Posterior cingulate gyrus (tissue), 11 donors: ENCODE measurements at places on chromosomes 16 and 17.

DNA sequence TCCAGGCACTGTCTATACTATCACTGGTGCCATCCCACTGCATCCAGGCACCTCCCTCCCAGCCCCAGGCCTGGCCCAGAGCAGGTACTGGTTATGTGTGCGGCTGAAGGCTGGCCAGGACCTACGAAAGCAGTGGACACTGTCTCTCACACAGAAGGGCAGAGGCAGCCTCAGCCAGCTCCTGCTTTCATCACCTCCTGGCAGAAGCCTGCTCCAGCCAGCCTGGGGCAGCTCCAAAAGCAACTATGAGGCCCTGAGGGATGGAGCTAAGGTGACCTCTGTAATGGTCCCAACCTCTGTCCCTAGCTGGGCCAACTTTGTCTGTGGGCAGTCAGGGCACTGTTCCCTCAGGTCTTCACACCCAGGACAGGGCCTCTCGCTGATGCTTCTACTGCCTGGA is 18.8 kb downstream of the HSD11B2 start:
- no peak for DNase-seq

GRCh38 chr16:71350821-71351557 is 7.5 kb upstream of the CALB2 start:
- DNase-seq: no peak

DNA sequence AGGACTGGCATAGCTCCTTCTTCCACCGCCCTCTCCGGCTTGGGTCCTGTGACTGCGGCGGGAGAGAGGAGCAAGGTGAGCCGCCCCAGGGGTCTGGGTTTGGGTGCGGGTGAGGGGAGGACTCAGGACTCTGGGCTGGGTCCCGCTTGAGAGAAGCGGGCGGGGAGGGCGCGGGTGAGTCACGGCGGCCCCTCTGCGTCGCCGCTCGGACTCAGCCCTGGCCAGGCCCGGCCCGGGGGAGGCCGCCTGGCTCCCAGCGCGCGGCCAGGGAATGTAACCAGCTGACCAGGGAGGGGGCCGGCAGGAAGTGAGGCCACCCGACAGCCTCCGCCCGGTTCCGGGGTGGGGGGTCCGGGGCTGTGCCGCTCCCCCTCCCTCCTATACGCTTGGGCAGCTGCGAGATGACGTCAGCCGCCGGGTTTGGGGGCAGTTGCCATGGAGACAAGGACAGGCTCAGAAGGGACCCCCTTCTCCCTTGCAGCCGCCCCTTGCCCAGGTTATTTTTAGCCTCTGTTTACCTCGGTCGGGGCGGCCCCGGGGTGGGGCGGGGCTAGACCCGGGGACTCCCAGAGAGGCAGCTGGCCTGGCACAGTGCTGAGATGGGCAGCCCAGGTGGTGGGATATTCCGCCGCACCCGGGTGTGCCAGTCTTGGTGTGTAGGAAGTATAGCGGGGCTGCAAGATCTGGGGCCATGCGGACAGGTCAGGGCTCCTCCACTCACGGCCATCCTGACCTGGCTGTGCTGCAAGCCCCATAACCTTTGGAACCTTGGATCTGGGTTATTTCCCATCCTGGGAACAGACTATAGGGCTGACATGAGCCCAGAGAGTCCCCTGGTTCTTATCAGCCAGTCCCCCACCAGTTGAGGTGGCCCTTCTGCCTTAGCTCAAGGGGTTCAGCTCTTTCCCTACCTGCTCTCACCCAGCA is 1.6 kb downstream of the RIPOR1 start:
- DNase-seq: peak; percentile 46

GRCh38 chr17:52298881-52299280 is 140.4 kb upstream of the CA10 start:
- DNase-seq: no peak

- no peak for DNase-seq
These were observed 2.7 kb downstream of the B9D1 start for GRCh38 chr17:19359856-19360255.

GRCh38 chr16:26957283-26957859 is 109.4 kb upstream of the C16orf82 start:
- no peak for DNase-seq

DNA sequence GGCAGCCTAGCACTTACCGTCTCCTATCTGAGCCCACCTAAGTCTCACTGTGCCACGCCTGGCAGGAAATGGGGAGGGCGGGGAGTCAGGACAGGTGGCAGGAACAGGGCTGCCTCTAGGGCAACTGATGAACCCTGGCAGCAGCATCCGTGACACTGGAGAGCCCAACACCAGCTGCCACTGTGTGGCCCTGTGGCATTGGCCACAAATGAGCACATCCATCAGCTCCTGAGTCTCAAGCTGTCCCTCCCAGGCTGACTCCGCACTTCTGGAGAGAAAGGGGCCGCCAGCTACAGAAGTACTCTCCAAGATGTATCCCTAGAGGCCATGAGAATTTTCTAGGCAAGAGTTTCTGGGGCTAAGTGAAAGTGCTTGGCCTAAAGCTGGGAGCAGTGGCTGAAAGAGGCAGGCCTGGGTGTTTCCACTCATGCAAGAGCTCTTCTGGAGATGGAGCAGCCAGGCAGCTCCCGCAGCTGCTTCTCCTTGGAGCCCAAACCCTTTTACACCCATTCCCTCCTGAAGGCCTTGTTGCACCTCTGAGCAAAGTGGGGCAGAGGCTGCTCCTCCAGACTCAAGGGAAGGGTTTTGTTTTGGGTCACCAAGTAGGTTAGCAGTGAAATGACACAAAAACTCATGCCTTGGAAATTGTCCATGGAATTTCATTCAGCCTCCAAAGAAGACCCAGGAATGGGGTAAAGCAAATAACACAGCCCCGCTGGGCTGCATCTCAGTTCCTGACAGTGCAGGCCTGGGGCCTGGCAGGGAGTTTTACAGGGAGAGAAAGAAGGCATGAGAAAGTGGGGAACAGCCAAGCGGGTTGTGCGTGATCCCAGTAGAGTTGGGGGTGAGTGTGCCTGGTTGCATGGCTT is 25.8 kb downstream of the PEMT start:
- DNase-seq: no peak

- DNase-seq: no peak
These were observed 471.6 kb upstream of the ERCC4 start for GRCh38 chr16:13448346-13448745.

- DNase-seq: no peak
These were observed 169.8 kb downstream of the PITPNC1 start for GRCh38 chr17:67546578-67547527.

GRCh38 chr17:5203178-5203907 is 11.7 kb upstream of the ZNF594 start:
- DNase-seq: no peak

GRCh38 chr17:79018370-79018695 is 5.6 kb upstream of the C1QTNF1 start:
- DNase-seq: no peak

- peak; percentile 55 for DNase-seq
These were observed at the start of gene RPRML for GRCh38 chr17:46979147-46979863. Gene RPRML (minus strand): TSS chr17:46979253. CDS start chr17:46979007, 246 bp downstream.

DNA sequence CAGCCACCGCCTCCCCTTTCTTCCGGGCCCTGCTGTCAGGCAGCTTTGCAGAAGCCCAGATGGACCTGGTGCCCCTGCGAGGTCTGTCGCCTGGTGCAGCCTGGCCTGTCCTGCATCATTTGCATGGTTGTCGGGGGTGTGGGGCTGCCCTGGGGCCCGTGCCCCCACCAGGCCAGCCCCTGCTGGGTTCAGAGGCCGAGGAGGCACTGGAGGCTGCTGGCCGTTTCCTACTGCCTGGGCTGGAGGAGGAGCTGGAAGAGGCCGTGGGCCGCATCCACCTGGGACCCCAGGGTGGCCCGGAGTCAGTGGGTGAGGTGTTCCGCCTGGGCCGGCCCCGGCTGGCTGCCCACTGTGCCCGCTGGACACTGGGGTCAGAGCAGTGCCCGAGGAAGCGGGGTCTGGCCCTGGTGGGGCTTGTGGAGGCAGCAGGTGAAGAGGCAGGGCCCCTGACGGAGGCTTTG is 5.5 kb upstream of the TGFB1I1 start:
- no peak for DNase-seq

DNA sequence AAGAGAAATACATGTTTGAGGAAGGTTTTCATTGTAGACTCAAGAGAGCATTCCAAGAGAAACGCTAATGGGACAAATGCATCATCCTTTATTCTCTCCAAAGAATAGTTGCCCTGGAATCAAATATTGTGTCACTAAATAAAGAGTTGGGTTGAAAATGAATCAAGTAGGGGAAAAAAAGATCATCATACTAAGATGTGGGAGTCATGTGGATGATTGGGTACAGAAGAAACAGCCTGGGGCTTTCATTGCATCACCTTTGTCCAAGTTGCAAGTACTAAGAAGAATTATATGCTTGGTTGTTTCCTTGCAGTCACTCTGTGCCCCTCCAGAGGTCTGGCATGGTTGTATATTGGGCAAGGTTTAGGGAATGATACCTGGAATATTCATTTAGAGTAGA is 658.9 kb downstream of the TOX3 start:
- no peak for DNase-seq

- DNase-seq: no peak
These were observed 184.6 kb upstream of the HSBP1 start for GRCh38 chr16:83623091-83623730.

GRCh38 chr17:45687594-45687993 is 96.5 kb upstream of the CRHR1 start:
- DNase-seq: no peak

DNA sequence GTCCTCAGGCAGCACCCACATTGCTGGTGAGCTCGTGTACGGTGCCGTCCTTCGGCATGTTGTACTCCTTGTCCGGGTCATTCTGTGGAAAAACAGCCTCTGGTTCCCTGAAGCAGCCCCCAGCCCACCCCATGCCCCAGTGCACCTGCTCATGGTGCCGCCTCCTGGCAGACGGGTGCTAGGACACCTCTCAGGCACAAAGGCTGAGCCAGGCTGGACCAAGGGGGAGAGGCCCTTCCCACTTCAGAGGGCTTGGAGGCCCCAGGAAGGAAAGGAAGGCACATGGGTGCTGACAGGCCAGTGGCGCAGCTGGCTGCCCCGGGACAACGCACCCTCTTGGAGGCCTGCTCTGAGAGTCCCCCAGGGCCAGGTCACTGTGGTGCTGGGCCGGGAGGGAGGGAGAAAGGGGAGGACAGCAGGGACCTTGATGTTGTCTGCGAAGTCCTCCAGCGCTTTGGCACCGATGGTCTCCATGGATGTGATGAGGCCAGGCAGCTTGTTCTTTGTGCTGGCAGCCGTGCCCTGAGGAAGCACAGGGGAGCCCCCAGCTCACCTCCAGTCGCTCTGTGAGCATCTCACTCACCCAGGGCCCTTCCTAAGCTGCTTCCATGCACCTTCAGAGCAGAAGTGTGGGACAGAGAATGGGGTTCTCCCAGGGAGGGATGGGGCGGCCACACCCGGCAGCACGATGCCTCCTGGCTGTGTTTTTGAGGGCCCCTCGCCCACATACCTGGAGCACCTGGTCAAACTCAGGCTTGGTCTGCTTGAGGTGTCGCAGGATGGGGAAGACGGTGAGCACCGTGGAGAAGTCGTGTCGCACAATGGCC is 9.3 kb downstream of the ZACN start:
- DNase-seq: no peak

GRCh38 chr17:62671553-62671952 is 44.1 kb downstream of the MRC2 start:
- DNase-seq: no peak

DNA sequence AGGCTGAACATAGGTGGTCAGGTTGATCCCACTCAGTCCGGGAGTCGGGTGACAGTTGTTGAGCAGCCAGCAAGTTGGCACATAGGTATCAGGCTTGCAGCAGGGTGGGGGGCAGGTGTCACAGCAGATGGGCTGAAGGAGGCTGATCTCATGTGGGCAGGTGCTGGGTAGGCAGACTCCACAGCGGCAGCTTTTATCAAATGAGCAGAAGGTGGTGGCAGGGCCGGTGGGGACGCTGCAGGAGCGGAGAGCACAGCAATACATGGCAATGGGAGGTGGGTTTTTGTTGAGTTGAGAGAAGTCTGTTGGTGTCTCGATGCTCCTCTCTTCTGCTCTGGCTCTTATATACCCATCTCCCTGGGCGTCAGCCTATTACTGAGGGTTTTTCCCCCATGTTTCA is at the start of gene KRTAP3-1:
Gene KRTAP3-1 (minus strand): TSS at position 318 of the 400 bp plus-strand sequence. CDS start 54 bp downstream, at position 264.
- DNase-seq: peak; percentile 47

GRCh38 chr16:50718061-50718760 is 23.7 kb upstream of the CYLD start:
- no peak for DNase-seq

- no peak for DNase-seq
These were observed 67.8 kb upstream of the TBX2 start for GRCh38 chr17:61331886-61332285.

DNA sequence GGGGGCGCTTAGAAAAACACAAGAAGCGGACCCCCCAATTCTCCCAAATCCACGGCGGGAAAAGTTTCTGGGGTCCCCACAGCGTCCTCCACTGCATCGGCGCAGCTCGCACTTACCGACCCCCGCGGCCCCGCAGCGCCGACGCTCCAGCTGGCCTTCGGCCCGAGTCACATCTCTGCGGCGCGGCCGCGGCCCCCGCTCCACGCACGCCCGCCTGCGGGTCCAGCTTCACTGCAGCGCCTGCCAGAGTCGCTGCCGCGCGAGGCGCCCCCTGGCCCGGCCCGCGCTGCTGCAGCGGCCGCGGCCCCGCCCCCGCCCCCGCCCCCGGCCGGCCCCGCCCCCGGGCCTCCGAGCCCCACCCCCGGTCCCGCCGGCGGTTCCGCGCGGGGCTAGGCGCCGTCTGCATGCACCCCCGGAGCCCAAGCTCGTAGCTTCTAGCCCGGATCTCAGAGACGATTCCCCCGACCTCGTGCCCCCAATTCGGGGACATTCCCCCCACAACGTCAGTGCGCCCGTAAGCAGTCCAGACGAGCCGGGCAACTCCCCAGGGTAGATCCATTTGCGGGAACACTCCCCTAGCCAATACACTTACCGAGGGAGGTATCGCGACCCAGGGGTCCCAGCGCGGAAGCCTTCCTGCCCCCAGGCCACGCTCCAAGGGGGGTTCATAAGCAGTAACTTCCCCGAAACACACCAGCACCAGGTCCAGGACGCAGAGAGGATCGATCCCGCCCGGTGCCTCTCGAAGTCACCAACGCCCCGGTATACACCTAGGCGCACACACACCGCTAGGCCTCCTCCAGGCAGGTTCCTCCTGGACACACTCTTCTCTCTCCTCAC is at the start of gene GPRC5B:
Gene GPRC5B (minus strand): TSS at position 238 of the 840 bp plus-strand sequence. CDS start 12,003 bp downstream, outside the sequence.
- peak; percentile 82 for DNase-seq

DNA sequence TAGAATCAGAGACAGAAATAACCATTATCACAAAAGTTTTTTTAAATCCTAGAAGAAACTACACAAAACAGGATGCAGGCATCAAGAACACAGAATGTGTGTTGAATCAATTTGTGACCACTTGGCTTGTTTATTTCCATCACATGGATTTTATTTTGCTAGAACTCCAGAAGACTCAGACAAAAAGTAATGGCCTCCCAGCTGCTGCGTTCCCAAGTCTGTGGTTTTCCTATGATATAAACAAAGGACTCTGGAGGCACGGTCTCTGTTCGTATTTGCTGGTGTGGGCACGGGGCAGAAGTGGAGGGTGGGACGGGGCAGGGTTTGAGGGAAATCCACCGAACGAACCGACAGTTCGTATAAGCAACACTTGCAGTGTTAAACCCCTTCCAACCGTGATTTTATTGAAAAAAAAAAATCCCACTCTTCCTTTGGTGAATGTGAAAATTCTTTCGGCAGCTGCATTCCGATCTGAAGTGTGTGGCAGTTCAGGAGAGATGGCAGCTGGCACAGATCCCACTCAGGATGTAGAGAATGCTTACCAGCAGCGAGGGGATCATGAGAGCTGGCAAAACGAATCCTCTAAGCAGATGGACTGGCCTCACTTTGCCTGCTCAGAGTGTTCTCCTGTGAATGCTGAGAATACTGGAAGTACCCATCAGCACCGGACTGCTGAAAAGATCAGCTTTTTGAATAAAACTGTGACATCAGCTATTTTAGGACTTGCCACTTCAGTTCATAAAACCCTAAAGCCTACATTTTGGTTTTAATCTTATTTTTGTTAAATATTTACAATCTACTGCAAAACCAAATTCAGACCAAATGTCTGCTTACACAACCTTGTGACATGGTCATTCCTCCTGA is 165.2 kb downstream of the VPS53 start:
- peak; percentile 22 for DNase-seq
